ENCODE measurements at places on chromosomes 1 and 21.

DNA sequence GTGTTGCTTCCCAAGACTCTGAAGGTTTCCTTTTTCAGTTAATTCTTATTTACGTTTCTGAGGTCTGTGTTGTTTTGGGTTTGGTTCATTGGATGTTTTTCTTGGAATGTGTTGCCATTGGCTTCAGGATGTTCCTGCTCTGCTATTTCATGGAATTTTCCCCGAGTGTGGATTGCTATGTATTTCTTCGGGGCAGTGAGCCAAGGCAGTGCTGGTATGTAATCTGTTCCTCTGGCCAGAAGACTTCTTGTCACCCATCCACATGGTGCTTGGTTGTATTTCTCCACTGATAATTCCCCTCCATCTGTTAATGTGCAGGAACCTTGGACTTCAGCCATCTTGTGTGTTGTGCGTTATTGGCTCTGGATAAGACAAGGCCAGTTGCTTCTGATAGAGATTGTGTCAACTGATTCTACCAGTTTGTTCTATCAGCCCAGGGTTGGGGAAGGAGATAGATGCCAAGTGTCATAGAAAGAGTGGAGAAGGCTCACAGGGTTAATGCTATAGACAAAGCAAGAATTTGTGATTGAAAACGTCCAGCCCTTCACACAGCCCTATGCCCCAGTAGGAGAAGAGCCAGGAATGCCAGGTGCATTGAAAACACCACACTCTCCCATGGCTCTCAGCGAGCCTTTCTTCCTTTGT, 505.2 kb downstream of the PLPP3 start:
- no peak for DNase-seq

DNA sequence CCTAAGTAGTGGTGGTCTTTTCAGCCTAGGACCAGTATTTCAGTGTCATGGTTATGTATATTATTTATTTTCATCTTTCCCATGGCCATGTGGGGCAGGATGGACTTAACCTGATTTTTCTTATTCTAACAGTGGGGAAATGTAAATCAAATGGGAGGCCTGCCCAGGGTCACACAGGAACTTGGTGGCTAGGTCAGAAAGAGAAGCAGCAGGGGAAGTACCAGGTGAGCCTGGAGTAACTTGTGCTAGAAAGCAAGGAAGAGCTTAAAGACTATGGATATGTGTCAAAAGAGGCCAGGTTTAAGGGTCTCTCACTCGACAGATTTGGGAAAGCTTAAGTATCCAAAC, 936 bp downstream of the ZFP69B start:
- no peak for DNase-seq

DNA sequence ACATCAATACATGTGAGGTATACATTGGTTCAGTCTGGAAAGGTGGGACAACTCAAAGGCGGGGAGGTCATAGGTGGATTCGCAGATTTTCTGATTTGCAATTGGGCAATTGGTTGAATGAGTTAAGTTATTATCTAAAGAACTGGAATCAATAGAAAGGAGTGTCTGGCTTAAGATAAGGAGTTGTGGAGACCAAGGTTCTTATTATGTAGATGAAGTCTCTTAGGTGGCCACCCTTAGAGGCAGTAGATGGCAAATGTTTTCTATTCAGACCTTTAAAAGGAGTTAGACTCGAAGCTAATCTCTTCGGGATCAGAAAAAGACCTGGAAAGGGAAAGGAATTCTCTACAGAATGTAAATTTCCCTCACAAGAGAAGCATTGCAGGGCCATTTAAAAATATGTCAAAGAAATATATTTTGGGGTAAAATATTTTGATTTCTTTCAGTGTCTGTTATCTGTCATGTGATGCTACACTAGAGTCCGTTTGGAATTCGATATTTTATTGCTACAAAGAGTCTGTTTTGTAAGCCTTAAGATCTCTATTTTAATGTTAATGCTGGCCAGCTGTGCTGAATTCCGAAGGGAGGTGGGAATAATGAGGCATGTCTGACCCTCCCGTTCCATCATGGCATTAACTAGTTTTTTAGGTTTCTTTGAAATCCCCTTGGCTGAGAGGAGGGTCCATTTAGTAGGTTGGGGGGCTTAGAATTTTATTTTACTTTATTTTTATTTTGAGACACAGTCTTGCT, 265.1 kb downstream of the PTPRU start:
- DNase-seq: no peak

GRCh38 chr1:162396201-162396906, 14.8 kb downstream of the C1orf226 start:
- DNase-seq: no peak

DNA sequence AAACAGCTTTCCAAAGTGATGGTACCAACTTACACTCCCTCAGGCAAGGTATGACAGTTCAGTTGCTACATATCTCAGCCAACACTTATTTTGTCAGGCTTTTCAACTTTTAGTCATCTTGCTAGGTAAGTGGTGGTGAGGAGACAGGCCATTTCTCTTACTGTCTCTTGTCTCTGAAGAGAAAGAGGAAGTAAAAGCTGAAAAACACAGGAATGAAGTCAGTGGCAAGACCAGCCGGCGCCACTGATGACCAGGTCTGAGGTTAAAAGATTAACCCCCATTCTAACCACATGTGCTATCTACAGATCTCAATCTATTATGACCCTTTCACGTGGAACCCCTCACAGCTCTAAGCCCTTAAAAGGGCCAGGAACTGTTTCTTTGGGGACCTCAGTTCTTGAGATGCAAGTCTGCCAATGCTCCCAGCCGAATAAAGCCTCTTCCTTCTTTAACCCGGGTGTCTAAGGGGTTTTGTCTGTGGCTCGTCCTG, 4.2 kb downstream of the ADCY10 start:
- DNase-seq: no peak
